ENCODE measurements at places on chromosomes 2 and 18.
A peak's percentile ranks its signal among the peaks of the same experiment; 100 is the strongest.

DNA sequence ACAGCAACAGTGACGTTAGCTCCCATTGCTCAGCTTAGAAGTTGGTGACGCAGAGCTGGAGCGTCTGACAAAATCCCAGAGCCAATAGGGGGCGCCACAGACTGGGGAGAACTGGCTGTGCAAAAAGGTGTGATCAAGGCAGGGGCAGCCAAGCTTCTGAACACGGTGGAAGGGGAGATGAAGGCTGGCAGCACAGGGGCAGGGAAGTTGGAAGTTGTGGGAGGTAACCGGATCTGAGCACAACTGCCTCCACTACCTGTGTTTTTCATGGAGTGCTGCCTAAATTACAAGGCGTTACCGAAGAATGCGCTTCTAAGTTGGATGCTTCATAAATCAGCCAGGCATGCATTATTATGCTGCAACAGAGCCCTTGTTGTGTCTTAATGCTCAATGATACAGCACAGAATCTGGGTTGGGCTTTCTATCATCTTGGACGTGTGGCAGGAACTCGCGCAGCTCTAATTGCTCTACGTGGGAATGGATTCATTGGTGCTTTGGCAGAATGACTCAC is 370.0 kb downstream of the SLC4A3 start:
- DNase-seq, result peak; percentile 63

DNA sequence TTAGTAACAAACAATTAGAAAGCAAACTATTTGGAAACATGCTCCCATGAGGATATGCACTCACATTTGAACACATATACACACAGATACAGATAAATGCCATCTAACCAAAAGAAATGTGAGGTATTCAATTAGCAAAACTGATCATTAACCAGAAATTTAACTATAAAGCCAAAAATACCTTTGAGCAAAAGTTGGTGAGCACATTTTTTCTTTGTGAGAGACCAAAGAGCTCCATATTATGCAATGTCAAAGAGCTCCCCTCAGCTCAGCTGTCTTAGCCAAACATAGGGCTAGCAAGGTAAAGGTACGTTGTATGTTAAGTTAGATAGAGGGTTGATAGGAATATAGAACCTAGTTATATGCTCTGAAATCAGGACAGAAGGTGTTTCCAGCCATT is 43.8 kb downstream of the CYBRD1 start:
- DNase-seq, result no peak

DNA sequence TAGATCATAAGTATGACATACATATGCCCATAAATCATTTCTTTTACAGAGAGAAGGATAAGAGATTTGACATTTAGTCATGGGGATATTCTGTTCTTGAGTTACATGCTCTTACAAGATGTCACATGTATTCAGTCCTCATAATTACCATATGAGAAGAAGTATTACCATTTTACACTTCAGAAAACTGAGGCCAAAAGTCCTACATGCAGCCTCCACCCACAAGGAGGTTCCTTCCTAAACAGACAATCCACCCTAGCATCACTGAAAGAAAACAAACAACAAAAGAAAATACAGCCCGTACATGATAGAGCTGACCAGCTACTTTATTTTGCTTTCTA is 335.1 kb downstream of the SETBP1 start:
- DNase-seq, result no peak

- no peak for DNase-seq
These were observed 60.5 kb downstream of the KLHL29 start for GRCh38 chr2:23445450-23445868.

GRCh38 chr2:21175895-21176646 is 52.3 kb downstream of the TDRD15 start:
- DNase-seq, result peak; percentile 13

GRCh38 chr2:88628571-88628939 is 1.3 kb upstream of the EIF2AK3 start:
- no peak for DNase-seq

GRCh38 chr2:19786408-19787058 is 115.2 kb downstream of the TTC32 start:
- peak; percentile 85 for DNase-seq

DNA sequence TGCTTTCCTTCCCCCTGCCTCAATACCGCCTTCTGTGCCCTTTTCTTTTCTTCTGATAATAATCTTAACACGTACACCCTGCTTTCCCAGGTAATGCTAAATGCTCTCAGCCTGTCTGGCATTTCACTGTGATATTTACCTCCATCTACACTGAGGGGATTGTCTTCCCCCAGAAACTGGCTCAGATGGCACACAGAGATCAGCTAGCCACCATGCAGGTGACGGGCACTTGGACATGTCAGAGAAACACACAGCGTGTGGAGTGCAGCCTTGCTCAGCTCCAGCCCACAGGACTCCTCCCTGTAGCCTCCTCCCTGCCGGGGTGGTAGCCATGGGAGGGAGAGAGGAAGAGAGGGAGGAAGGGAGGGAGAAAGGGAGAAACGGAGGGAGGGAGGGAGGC is 131.2 kb downstream of the EIPR1 start:
- no peak for DNase-seq

DNA sequence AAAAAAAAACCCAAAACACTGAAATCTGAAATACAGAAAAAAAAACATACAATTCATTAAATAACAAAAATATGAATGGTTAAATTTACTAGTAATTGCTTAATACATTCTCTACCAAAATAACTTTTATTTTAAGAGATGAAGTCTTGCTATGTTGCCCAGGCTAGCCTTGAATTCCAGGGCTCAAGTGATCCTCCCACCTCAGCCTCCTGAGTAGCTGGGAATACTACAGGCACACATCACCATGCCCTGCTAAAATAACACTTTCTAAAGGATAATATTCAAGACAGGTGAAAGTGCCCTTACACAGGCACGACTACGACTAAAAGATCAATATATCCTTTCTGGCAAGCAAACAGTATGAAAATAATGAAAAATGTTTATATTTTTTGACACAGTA is 9.5 kb downstream of the USP34 start:
- no peak for DNase-seq

GRCh38 chr2:48496849-48497248 is 33.1 kb upstream of the STON1 start:
- no peak for DNase-seq

DNA sequence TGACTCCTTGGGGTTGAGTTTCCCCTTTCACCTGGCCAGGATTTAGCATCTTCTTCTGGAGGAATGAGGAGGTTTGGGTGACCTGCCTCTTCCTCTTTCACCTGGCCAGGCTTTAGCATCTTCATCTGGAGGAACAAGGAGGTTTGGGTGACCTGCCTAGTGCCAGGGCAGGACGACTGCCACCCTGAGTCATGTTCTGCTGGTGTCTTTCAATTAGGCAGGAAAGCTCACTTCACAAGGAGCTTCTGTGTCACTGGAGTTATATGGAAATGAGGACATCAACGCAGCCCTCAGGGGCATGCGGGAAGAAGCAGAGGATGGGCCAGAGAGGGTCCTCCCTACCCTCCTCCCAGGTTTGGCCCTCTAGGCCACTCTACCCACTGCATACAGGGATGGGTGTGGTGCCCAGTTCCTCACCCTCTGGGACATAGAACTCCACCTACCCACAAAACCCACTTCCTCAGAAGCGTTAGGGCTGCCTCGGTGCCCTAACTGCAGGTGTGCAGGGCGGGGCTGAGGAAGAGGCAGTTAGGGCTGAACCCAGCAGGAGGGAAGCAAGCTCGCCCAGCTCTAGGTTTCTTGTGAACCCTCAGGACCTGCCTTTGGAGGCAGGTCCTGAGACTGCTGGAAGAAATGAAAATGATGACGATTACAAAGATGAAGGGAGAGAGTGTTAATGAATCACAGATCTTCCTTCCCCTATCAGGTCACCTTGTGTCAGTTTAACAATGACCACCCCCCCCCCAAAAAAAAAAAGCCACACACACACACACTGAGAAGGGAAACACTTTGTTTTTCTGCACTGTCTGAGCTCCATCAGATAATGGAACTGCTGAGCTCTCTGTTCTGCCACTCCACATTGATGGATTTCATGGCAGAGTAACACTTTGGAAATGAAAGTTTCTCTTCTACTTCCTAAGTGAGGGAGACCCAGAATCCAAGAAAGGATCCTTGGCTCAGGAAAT is 71.0 kb downstream of the ARL4C start:
- DNase-seq, result peak; percentile 45

DNA sequence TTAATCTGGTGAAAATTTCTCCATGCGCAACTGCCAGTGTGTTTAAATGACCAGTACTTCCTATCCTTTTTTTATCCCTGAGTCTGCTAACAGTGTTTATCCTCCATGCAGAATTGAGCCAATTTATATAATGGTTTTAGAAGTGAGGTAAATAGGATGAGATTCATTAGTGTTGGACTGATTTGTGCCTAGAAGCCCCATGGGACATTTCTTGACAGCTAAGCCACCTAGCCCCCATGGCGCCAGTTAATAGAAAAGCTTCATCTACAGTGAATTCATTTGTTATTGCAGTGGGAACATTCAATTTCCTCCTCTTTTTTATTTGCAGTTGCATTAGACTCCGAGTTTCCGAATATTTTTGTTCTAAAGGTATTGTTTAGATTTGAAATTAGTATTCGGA is 175.6 kb downstream of the ARL6IP6 start:
- DNase-seq, result no peak

DNA sequence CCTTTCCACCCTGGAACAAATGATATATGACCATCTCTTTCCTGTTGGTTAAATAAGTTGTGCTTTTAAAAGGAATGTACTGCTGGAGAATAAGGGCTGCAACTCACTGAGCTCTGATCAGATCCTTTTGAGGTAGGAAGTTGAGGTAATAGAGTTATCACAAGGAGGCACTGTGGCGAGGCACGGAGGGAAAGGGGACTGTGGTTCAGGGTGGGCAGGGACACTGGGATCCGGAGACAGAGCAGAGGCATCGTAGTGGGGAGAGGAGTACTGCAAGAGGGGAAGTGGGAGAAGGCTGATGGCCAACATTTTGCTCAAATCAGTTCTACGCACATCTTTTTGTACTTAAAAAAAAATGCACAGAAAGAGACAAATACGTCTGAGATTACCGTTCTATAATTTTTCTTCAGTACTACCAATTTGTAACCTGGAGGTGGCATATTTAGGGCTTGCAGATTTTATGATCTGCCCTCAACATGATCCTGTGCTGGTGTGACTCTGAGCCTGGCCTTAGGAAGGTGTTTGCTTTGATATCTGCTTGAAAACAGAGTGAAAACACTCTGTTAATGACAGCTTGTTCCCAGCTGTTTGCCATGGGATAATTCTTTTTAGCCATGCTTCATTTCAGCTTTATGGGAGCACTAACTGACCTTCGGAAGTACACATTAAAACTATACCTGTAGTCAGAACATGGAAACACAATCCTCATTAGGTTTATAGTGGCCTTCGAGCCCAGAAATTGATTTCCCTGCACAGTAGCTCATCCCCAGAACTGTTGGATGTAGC is 168.1 kb downstream of the KCNE4 start:
- no peak for DNase-seq

- DNase-seq, result no peak
These were observed 5.6 kb upstream of the ESPNL start for GRCh38 chr2:238094438-238095022.

DNA sequence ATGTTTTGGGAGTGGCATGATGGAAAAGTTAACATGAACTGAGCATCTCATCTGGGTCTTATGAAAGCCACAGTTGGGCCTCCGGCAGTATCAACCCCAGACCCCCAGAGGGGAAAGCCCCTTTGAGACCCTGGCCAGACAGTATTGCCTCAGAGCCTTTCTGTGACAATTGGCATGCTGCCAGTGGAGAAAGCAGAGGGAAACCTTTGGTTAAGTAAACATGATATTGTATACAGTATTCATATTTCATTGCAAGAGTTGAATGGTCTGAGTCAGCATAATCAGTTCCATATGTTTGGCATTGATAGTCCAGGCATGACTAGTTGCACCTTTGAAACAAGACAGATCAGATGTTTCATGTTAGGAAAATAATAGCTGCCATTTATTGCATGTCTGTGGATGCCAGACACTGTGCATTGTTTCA is 20.0 kb downstream of the MERTK start:
- no peak for DNase-seq

DNA sequence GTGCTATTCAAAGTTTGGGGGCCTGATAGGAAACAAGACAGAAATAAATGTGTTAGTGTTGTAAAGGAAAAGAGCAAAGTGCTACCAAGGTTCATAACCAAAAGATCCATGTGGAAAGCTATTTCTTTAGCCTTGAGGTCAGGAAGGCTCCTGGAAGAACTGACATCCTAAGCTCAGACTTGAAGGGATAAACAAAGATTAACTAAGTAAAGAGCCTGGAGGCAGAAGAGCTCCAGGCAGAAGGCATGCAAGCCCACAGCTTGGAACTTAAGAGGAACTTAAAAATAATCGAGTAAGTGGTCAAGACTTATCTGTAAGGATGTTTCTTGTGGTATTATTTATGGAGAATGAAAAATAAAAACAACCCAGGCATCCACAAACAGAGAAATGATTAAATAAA is 245.0 kb upstream of the MGAT5 start:
- DNase-seq, result no peak

DNA sequence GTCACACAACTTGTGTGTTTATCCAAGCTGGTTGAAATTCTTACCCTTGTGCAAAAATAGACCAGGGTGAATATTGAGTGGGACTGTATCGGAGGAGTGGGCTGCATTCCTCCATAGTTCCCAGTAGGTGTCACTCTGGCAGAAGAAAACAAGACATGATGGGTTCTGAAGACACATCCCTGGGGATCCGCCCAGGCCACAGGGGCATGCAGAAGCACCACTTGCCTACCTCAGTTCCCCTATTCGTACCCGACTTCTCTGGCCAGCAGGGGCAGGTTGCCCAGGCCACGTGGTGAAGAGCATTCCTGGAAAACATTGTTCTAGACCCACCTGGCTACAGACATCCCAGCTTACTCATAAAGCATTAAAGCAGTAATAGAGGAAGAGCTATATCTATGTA is 168.2 kb downstream of the FAM210A start:
- peak; percentile 79 for DNase-seq

GRCh38 chr18:25314151-25314837 is 37.7 kb downstream of the ZNF521 start:
- no peak for DNase-seq

DNA sequence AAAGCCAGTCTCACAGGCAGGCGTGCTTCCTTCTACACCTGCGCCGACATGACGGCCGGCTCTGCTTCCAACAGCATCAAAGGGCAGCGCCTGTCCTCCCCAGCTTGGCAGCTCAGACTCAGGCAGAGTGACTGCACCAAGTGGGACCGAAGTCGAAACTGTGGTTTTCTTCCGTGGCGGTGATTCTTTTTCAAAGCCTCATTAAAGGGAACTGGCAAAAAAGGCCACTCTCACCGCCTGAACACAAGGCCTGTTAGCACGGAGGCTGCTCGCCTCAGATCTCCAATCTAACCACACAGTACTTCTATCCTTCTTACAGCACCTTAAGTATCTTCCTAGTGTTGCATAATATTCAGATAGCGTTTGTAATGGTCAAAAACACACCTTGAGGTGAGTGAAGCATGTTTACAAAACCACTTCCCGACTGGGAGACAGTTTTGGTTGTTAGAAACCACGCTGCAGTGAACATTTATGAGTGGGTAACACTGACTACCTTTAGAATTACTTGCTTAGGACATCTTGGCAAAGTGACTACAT is 236.4 kb downstream of the HDAC4 start:
- DNase-seq, result peak; percentile 47

GRCh38 chr2:239302808-239303557 is 97.8 kb downstream of the HDAC4 start:
- DNase-seq, result no peak

Measured in NB4 (cell line).